ENCODE measurements at places on chromosomes 4 and X.

- DNase-seq: no peak
Measured at GRCh38 chrX:155997436-155997835, at the start of gene IL9R. TSS of gene IL9R (plus strand) at chrX:155997696. CDS start at chrX:155997760, 64 bp downstream.

DNA sequence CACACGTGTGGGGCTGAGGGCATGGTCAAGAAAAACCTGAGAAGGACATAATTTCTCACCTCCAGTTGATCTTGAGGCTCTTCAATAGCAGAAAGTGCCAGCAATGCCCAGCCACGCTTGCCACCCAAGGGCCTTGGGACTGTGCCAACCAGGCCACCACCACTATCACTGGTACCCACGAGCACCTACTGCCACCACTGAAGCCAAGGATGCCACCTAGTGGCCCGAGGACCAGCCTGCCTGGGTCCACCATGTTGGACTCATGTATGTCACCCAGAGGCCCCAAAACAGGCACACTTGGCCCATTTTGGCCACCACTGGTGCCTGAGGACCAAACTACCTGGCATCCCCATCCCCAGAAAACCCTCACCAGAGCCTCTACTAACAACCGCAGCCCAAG is 191.8 kb downstream of the ADAM29 start:
- DNase-seq: no peak

GRCh38 chr4:47974566-47974965 is 41.9 kb downstream of the CNGA1 start:
- no peak for DNase-seq

DNA sequence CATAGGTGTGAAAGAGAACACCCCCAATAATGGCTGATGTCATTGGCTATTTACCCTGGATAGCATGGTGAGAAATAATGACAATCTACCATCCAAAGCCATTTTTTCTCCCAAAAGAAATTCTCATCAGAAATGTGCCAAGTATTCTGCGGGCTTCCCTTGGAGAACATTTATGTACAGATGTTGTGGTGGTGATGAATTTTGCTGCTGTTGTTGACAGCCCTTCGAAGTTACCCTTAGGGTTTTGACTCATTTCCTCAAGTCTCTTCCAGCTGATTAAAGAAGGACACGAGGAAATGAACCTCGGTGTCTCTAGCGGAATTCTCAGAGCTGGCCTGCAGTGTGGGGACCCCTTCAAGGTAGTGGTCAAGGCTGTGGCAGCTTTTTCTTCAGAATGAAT is 3.4 kb downstream of the KIT start:
- DNase-seq: no peak

DNA sequence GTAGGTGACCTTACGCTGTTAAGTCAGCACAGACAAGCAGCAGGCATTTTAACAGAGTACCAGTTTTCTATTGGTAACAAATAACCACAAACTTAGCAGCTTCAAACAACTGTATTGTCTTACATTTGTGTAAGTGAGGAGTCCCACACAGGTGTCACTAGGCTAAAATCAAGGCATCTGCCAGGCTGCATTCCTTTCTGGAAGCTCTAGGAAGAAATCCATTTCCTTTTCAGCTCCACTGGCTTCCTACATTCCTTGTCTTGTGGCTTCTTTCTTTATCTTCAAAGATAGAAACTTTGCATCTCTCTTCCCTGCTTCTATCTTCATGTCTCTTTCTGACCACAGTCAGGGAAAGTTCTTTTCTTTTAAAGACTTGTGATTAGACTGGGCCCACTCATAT is 139.9 kb downstream of the TMEM144 start:
- DNase-seq: no peak

All from cardiac septum (tissue), 1 donor.